ENCODE measurements at places on chromosomes 4 and X.

- DNase-seq: no peak
Observed at GRCh38 chr4:107863850-107864371, 39.2 kb downstream of the SGMS2 start.

GRCh38 chrX:110954428-110955100 is 141.4 kb upstream of the PAK3 start:
- DNase-seq: no peak

DNA sequence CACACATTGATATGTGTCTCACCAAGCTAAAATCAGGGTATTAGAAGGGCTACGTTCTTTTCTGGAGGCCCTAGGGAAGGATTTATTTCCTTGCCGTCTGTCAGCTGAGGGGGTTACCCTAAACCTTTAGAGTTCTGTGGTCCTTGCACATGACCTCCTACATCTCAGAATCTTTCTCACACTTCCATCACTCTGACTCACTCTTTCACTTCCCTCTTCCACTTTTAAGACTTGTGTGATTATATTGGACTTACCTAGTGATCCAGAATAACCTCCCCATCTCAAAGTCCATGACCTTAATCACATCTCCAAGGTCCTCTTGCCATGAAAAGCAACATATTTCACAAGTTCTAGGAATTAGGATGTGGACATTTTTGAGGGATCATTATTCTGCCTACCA is 53.6 kb upstream of the FUNDC1 start:
- DNase-seq: no peak

GRCh38 chr4:158825433-158826036 is 56.7 kb downstream of the FNIP2 start:
- no peak for DNase-seq

DNA sequence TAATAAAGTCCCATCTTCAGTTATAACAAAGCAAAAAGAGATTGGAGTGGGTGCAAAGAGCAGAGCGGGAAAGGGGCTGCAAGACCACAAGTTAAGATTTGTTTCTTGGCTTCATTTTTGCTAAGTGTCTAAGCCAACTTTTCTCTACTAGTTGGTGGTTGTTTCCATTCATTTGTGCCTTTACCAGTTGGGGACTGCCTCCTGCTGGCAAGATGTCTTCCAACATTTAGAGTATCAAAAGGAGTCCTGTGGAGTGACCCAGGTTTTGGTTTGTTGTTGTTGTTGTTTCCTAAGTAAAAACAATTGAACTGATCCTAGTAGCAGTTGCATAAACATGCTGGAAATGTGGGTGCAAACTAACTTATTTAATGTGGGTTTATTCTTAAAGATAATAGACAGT is 121.1 kb downstream of the SPATA18 start:
- no peak for DNase-seq

- DNase-seq: no peak
Observed at GRCh38 chr4:4585012-4585670, 43.3 kb upstream of the STX18 start.

- no peak for DNase-seq
Observed at GRCh38 chr4:156732634-156733033, 239.0 kb downstream of the PDGFC start.

- DNase-seq: no peak
Observed at GRCh38 chr4:8919651-8920288, 48.1 kb upstream of the HMX1 start.

- peak; percentile 62 for DNase-seq
Observed at GRCh38 chrX:12701628-12702027, 89.6 kb upstream of the PRPS2 start.

DNA sequence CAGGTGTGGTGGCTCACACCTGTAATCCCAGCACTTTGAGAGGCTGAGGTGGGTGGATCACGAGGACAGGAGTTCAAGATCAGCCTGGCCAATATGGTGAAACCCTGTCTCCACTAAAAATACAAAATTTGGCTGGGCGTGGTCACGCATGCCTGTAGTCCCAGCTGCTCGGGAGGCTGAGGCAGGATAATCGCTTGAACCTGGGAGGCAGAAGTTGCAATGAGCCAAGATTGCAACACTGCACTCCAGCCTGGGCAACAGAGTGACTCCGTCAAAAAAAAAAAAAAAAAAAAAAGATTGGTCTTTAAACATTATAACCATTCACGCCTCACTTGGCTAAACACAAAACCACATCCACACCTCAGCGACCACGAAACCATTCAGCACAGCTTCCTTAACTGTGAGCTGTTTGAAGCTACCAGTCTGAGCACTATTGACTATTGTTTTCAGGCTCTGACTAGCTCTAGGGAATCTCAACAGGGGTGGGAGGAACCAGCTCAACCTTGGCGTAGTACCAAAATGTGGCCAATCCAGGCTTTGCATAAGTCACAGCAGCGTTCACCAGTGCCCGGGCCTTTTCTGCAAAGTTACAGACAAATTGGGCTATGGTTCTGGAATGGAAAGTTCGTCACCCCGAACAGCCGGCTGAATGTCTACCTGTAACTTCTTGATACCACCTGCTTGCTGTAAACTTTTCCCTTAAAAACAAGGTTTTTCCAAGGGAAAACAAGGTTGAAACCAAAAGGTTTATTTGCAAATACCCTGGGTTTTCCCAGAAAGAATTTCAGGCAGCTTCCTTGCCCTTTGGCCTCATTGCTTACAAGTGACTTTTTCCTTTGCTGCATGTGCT is 73.6 kb upstream of the DHX15 start:
- DNase-seq: peak; percentile 90

- no peak for DNase-seq
Observed at GRCh38 chr4:164488114-164488513, 265.8 kb upstream of the SMIM31 start.

DNA sequence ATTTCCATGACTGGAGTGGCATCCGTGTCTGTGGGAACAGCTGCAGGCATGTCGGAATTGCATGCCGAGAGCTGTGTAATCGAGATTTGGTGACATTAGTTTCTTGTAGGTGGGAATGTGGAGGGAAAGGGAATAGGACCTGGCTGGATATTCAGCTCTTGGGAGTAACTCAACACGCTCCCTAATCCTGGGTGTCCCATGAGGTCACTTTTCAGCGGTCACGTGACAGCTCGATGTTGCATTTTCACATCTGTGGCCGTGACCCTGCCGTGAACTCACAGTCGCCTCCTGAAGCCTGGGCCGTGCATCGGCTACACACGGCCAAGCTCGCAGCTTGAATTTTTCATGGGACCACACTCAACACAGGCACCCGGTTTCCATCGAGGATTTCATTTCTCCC is 25.8 kb upstream of the PSAPL1 start:
- no peak for DNase-seq

DNA sequence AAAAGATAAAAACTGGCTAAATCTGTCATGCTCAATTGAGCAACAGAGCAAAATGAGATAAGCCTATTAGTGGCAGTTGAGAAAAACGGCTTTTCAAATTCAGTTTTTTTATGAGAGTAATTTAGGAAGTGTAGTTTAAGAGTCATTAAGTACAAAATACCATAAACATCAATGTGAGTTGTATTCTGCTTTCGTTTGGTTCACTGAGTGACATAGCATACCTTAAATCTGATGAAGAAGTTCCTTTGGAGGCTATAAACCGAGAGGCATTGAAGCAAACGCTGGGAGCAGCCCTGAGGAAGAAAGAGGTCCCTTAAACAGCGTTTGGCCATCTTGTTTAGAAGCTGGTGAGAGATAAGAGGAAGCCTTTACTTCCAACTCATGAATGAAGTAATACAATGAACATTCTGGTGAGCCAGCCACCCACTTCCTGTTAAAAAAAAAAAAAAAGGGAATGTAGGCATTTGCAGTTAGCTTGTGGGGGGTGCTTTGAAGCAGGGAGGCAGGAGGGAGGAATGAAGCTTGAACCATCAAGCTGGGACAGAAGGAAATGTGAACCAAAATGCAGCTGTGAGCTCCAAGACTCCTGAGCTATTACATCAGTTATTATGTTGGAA is 132.3 kb downstream of the ZNF330 start:
- DNase-seq: no peak

DNA sequence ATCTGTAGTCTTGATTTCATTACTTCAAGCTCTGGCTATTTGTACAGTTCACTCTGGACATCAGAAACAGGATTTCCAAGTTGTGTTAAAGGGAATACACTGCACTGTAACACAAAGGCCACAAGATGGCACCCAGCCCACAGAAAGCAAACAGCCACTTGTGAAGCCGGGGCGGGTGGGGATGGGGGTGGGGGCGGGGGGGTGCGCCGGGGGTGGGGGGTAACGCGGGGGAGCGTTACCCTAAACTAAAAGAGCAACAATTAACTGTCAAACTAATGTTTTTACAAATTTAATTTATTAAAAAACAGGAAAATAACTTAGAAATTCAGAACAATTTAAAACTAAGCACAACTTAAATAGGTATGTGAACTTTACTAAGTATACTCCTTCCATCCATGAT is 27.3 kb downstream of the PRDX4 start:
- DNase-seq: peak; percentile 14

DNA sequence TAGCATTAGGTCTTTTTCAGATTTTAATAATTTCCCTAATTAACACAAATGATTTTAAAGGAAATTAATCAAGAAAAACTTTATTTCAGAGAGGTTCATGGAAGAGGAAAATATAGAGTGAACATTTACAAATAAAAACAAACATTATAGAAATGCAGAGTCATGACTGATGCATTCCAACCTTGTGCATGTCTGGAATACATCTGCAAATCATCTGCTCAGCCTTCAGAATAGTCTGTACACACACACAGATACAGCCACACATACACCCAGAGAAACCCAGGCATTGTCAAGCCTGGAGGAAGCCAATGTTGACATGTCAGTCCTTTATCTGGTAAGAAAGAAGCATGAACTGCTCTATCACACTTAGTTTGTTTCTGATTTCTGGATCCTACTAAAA is 61.3 kb upstream of the NFKB1 start:
- no peak for DNase-seq

DNA sequence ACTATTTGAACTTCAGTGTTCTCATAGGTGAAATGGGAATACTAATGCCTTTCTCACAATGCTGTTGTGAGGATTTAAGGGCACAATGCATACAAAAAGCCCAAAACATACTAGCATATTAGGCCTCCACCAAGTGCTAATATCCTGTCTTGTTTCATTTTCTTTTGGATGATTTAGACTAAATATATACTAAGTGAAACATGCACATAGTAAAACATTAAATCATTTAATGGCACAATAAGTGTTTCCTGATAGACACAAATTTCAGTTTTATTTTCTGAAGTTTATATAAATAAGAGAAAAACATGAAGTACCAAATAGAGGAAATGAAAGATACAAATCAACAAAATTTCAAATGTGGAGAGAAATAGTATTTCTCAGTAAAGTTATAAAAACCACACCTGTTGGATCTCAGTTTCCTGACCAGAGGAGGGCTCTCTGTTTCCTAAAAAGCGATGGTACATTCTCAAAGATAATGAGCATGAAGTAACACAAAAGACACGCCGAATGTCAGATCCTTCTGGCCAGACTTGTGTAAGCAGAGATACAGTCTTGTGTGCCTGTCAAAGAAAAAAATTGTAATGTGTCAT is 25.1 kb downstream of the DDX60 start:
- no peak for DNase-seq

- DNase-seq: peak; percentile 65
Observed at GRCh38 chr4:143358923-143359643, 22.4 kb downstream of the GAB1 start.

DNA sequence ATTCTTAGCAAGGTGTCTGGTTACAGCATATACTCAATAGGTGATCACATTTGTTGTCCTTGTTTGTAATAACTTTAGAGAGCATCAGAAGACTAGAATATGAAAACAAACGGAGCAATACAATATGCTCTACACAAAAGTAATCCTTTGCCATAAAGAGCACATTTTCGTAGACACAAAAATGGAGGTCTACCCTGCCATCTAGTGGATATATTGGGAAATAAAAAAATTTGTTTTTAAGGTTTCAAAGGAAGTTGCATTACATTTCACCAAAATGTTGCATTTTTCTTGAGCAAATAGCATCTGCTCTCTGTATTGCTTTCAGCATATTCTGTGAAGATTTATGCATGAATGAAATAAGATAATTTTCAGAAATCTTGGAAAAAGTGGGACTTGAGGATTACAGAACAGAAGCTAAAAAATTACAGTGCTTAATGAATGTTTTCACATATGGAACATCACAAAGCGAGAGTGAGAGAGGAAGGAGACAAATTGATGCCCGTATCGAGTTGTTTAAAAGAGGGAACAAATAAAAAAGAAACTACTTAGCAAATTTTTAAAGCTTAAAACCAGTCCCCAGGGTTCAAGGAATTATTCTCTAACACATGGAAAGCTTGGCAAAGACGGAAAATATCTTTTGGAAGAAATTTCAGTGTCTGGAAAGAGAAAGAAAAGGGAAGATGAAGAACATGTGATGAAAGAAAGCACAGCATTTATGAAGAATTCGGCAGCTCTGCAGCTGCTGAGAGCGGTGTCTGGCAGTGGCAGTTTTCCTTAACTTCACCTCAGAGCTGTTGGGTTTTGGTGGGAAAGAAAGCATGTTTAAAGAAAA is 390.1 kb downstream of the ANKRD50 start:
- no peak for DNase-seq

DNA sequence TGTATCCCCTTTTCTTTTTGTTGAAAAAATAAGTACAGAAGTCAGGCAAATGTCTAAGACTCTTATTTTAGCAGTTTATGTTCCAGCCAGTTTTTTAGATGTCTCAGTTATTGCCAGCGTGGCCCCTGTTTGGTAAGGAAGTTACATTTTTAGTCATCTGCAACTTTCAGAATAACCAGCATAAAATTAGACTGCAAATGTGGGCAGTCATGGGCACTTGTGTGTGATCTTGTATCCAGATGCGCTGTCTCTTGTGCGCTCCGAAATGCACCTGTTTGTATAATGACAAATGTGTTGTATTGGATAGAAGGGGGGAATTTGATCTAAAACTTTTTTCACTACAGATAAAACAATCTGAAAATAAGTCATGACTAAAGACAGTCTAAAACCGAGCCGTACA is 44.3 kb upstream of the CLCN4 start:
- DNase-seq: no peak

All from NCI-H526 (cell line).